ENCODE measurements at places on chromosomes 3 and 15. TPM values are rescaled to one million over a fixed set of nuclear protein-coding genes. Genes with fewer than 3 reads are reported as not detected.

The PLA2G4E gene
- total RNA-seq = 0.11 TPM

The RASGRF1 gene
- total RNA-seq = 0.23 TPM

DNA sequence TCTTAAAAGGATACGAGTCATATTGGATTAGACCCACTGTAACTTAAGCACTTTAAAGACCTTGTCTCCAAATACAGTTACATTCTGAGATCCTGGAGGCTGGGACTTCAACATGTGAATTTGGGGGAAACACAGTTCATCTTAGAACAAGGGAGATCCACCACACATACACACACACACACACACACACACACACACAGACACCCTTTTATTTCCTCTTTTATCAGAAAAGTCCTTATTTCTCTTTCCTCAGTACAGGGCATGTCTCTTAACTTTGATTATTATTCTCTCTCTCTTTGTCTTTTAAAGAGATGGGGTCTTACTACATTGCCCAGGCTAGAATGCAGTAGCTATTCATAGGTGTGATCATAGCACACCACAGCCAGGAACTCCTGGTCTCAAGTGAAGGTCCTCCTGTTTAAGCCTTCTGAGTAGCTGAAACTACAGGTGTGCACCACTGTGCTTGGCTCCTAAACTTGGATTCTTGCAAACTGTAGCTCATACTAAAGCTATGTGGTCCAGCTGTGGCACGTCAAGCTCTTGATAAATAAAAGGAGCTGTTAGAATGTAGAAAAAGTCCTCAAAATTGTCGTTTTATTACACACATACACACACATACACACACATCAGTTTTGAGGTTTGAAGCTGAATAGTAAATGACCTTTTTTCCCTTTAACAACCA lies 7.4 kb downstream of the GOLM2 start:
- no peak for DNase-seq

DNA sequence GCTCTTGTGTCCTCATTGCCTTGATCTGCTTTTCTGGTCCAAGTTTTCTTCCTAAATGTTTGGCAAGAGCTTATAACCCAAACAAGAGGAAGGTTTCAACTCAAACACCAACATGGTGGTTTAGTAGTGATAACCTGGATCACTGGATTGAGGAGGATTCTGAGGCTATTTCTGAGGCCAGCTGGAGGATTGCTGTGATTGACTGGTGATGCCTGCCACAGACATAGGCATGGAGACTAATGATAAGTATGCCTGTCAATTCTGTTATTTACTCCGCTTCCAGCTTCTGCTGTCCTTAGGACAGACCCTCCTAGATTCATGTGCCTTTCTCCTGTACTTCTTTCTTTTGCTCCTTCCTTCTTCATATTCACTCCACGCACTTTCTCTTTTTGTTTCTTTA lies 150.5 kb downstream of the SHQ1 start:
- DNase-seq = no peak

DNA sequence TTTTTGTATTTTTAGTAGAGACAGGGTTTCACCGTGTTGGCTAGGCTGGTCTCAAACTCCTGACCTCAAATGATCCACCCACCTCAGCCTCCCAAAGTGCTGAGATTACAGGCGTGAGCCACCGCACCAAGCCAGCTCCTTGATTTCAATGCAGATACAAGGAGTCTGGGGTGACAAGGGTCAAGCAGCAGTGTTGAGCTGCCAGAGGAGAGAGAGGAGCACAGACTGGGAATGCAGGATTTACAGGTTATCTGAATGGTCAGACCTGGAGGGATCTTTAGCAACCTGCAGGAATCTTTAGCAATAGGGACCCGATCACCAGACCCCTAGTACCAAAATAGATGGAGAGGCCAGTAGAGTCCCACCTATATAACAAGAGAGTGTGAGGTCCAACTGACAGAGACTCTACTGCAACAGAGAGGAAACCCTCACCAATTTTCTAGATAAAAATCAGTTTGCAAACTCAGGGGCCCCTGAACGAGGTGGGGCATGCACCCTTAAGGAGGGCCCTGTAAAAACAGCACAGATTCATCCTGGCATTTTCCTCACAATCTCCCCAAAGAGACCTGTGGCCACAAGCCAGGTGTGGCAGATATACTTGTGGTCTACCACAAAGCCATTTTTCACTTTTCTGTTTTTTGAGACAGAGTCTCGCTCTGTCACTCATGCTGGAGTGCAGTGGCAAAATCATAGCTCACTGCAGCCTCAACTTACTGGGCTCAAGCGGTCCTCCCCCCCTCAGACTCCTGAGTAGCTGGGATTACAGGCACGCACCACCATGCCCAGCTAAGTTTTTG lies 10.7 kb upstream of the SHISA5 start:
- no peak for DNase-seq

DNA sequence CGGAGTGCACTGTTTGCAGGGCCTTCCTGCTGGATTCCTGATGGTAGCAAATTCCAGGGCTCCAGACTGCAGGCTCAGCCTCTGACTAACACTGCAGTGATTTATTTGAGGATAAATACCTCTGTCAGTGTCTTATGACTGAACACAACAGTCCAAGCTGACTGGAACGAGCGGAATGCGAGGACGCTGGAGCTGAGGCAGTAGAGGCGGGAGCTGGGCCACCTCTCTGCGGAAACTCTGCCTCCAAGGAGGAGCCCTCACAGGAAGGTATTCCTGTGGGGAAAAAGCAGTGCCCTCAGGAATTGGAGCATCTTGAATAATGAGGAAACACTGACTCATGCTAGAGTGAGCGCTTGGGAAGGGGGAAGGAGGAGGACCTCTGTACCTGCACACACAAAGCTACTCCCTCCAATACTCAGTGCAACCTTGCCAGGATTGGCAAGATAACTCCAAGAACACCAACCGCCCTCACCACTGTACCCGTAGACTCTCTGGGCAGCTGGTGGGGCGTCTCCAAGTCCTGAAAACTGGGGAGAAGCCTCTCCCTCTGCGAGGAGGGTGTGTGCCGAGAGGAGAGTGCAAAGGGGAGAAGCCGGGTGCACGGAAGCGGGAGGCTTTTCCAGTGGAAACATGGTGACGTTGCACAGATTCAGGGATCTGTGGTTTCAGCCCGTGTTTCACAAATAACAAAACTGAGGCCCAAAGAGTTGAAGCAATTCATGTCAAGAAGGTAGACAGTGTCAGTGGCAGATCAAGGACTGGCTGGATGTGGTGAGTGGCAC lies 43.0 kb downstream of the VGLL4 start:
- DNase-seq = peak; percentile 81

GRCh38 chr3:37990527-37990926 lies at the start of gene VILL:
TSS of gene VILL (plus strand) at chr3:37990786. CDS start at chr3:37993673, 2,887 bp downstream.
- DNase-seq = no peak

All from ovary (tissue), 10 donors.